Activated CD8-positive, alpha-beta memory T cell treated with anti-CD3 and anti-CD28 coated beads for 1 hour (primary cell): ENCODE measurements at places on chromosomes 6 and 20.

DNA sequence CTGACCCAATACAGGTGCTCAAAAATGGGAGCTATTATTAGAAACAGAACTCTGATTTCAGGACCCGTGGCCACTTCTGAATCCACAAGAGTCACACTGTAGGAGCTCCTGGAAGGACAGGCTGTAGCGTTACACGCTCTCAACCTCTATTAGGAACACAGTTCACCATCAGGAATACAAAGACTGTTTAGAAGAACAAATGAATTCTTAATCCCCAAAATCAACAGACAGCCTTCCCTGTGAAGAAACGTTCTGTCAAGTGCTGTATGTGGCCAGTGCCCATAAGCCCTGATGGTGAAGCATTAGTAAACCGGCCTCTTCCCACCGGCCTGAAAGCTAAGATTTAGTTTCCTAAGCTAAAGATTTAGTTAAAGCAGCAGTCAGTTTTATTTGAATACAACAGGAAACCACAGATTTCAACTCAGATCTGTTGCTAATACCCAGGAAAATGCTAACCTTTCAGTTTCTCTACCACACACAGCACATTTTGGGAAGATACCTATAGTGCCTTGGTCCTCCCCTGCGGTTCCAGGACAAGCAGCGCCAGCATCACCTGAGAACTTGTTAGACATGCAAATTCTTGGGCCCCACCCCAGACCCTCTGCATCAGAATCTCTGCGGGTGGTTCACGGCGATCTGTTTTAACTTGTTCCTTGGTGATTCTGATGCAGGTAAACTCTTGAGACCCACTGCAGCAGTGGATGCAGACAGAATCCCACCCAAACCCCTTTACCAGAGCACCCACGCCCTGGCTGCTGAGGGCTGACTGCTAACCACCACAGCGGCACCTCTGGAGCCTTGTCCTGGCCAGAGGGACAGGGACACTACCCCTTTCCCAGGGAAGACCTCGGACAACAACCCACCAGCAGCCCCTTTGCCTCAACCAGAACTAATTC is 33.4 kb downstream of the MTRES1 start:
- no peak for DNase-seq

GRCh38 chr6:90199900-90200299 is 96.7 kb downstream of the BACH2 start:
- DNase-seq, result no peak

GRCh38 chr20:34512955-34513419 is 3.2 kb upstream of the DYNLRB1 start:
- no peak for DNase-seq

- no peak for DNase-seq
Measured at GRCh38 chr6:39347206-39347605, 24.7 kb upstream of the KCNK16 start.

GRCh38 chr20:45337367-45338120 is 10.7 kb downstream of the SDC4 start:
- DNase-seq, result no peak

DNA sequence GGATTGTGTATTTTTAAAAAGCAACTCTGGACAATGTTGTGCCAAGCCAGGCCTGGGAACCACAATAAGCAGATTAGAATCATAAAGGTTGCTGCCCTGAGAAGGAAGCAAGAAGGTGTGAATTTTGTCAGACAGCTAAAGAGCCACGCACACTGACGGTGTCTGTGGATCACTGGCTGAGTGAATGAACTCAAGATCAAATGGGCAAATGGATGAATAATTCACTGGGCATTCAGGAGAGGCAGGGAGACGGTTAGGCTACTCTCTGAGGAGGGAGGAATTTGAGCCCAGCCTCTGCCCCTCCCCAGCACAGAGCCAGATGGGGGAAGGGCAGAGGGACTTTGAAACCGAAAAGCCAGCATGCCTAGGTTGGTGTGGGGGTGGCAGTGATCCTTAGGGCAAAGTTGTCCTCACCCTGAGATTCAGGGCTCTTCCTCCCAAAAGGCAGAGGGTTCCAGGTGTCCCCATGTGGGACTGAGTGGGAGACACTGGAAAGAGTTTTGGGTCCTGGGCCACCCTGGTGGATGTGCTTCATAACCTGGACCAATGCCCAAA is 19.5 kb upstream of the SLC22A7 start:
- no peak for DNase-seq

DNA sequence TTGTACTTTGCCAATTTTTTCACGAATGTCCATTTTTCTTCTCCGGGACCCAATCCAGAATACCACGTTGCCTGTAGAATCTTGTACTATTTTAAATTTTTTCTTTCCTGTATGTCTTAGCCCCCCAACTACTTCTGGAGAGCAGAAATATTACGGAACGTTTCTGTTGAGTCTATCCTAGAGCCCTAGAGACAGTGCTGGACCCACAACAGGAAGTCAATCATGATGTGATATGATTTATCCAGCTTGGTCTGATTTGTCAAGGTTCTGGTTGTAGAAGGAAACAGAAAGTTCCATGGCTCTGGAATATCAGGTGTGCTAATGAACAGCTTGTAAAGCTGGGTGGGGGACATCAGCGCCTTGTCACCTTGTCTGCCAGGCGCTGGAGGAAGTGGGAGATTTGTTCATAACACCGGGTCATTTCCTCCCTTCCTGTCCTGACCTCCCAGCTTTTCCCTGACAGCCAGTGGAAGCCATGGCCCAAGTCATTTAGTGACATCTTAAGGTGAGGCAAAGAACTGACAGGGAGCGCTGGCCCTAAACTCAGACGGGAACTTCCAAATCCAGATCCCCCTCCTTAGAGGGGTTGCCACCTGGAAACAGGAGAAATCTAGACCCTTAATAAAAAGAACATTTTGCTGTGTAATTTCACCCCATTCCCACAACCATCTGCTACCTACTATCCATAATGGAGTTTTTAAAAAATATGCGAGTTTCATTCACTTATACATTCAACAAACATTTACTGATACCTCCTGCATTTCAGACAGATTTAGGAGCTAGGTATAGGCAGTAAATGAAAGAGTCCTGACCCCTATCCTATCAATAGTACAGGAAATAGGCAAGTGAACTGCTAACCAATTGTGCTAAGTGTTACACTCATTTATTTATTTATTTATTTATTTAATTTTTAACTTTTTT is 130.5 kb downstream of the ZFP64 start:
- DNase-seq, result no peak

GRCh38 chr6:28542440-28543296 is 17.0 kb downstream of the GPX5 start:
- DNase-seq, result peak; percentile 25

DNA sequence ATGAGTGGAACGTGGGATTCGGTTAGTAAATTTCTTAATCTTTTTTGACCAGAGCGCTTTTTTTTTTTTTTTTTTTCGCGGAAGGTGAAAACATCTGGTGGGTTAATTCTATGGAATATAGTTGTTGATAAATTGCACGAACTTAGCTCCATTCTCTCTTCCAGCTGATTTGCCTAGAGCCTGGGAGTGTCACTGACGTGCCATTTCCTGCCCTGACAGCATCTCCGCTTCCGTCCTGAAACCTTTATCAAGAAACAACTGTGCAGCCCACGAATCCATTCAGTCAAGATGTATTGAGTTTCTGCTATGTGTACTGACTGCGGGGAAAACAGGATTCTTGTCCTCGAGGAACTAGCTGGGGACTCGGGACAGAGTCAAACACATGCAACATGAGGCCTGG is 59.5 kb upstream of the TGM3 start:
- no peak for DNase-seq

DNA sequence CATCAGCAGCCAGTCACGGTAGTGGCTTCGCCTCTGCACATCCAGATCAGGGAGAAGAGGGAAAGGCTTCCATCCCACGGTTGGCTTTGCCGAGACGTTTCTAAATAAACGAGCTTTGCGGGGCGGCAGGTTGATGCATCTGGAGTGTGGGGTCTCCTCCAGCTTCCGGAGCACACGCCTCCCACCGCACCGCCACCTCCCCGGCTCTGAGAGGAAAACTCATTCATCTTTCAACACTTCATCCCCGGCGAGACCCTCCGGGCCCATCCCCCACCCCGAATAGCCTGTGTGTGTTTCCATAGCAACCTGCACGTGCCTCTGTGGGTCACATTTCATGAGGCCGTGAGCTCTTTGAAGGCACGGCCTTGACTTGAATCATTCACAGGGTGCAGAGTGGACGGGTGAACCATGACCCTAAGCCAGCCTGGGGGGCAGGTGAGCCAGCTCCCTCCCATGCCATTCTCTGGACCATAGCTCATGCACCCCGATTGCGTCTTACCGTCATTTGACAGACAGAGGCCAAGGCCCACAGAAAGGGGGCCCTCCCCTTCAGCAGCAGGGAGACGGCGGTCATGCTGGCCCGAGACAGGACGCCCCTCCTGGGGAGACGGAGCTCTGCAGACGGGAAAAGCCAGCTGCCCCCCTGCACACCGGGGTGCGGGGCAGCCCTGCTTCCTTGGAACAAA is 16.2 kb upstream of the CHRNA4 start:
- DNase-seq, result no peak

DNA sequence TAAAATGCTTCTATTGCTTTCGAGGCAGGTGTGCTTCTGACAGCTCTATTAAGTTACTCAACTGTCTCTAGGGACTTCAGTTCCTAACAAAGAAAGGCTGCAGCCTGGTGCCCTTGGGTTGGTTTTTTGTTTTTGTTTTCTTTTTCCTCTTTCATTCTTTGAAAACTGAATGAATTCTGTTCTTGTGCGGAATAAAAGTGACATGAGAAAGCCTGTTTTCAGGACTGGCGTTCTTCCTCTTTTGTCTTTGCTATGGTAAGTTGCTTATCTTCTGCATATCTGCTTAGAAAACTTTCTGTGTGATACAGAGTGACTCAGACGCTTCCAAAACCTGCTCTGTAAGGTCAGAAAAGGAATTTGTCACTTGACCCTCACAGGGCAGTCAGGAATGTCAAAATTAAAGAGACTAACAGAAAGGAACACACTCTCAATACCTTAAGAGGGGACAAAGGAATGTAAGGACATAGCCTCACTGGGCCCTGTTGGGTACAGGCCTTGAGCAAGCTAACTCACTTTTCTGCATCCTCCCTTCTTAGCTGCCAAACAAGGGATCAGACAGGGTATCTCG is 56.2 kb upstream of the NHSL1 start:
- no peak for DNase-seq

DNA sequence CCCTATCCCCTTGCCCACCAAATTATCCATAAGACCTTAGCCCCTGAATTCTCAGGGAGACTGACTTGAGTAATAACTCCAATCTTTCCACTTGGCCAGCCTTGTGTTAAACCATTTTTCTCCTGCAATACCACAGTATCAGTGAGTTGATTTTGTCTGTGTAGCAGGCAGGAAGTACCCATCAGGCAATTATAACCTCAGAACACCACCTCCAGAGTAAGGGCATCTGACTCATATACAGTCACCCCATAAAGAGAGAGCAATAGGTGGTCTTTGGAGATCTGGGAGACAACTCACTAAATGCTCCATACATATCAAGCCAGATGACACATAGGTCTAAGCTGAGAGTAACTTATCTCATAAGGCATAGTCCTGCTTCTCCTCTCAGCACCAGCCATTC is 83.7 kb downstream of the FILIP1 start:
- no peak for DNase-seq

DNA sequence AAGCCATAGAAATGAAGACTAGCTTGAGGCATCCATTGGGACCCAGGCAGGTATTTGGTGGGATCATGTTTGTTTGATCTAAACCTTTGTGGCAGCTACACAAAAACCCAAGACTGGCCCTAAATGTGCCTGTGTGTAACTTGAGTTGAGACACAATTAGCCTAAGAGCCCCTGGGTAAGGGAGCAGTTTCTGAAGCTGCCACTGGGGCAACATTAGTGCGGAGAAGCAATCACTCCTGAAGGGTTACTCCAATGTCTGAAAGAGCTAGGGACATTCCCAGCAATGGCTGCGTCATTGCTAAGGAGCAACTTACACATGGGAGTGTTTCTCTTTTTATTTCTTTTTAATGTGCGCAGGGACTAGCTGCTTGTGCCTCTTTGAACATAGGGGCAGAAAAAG is 67.9 kb upstream of the EEF1E1 start:
- DNase-seq, result no peak

GRCh38 chr20:2538931-2539720 is 2.8 kb downstream of the TMC2 start:
- DNase-seq, result no peak

DNA sequence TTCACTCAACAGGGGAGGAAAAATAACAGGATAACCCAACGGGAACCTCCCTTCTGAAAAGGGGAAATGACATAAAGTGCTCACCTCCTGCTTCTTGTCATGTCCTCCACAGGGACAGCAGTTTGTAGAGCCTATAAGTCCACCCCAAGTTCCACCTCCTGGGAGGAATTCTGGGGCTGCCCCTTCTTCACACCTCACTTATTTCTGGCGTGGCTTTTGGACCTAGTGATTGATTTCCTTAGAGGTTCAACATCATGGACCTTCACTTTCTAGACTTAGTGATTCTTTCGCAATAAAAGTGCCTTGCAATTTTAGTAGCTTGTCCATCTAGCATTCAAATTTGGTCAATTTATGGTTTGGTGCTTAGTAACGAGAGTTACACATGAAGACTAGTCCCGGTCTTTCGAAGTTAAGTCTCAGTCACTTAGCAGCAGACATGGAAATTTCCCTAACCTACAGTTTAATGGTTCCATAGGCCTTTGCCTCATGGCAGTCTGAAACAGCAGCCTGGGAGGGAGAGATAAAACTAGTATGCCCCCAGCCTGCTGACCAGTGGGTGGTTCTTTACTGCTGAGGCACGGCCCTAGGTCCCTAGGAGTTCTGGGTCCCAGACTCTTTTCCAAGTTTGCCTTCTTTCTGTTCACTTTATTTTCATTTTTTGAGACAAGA is 59.2 kb upstream of the CDKAL1 start:
- DNase-seq, result no peak

GRCh38 chr6:84553527-84553926 is 210.9 kb downstream of the TBX18 start:
- no peak for DNase-seq

- no peak for DNase-seq
Measured at GRCh38 chr6:10771371-10771894, 23.8 kb downstream of the TMEM14B start.

- DNase-seq, result no peak
Measured at GRCh38 chr20:48326868-48327267, 500.9 kb downstream of the PREX1 start.

GRCh38 chr6:130417951-130418350 is 52.1 kb downstream of the TMEM200A start:
- no peak for DNase-seq
